Fibroblast of mammary gland (primary cell): ENCODE measurements at places on chromosomes 3 and 15.
A peak's percentile ranks its signal among the peaks of the same experiment; 100 is the strongest.

GRCh38 chr3:160125258-160125657, 100.0 kb upstream of the C3orf80 start:
- DNase-seq = no peak

GRCh38 chr3:114582929-114583328, 289.1 kb downstream of the TIGIT start:
- DNase-seq = no peak

GRCh38 chr3:72380711-72381493, 467.3 kb downstream of the SHQ1 start:
- no peak for DNase-seq

- DNase-seq = no peak
Measured at GRCh38 chr15:38682861-38683260, 118.2 kb upstream of the RASGRP1 start.

DNA sequence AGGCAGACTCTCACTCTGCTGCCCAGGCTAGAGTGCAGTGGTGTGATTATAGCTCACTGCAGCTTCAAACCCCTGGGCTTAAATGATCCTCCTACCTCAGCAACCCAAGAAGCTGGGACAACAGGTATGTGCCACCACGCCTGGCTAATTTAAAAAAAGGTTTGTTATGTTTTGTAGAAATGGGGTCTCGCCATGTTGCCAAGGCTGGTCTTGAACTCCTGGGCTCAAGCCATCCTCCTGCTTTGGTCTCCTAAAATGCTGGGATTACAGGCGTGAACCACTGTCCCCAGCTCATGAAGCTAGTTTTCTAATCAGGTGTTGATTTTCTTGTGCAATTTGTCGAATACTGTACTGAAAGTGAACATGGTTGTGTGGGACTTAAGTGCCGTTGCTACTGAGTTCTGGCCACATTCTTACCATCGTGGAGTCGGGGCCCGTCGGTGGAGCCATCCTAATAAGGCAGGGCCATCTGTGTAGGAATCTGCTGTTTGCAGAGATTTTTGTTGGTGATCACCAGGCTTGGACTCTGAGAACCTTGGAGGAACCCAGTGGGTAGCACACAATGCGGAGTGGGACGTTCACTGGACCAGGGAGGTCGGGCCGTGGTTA, 193.2 kb downstream of the GOLGA6L6 start:
- no peak for DNase-seq

DNA sequence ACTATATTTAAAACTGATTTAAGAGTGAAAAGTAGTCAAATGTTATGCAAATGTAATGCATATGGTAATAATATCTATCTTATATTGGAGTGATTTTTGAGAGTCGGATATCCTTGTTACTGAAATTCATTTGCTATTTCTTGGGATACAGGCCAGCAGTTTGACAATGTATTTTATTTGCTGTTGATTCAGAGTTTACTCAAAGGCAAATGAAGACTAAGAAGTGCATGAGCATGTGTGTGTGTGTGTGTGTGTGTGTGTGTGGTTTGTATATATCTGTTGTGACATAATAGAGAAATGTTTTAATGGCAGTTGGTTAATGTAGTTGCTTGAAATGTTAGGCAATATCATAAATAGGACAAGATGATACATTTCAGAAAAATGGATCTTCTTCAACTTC, 39.0 kb downstream of the UNC13C start:
- DNase-seq = no peak

DNA sequence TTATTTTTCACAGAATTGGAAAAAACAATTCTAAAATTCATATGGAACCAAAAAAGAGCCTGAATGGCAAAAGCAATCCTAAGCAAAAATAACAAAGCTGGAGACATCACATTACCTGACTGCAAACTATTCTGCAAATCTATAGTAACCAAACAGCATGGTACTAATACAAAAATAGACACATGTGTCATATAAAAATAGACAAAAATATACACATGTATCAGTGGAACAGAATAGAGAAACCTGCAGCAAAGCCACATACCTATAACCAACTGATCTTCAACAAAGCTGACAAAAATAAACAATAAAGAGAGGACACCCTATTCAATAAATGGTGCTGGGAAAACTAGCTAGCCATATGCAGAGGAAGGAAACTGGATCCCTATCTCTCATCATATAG, 259.6 kb downstream of the IGSF11 start:
- DNase-seq = no peak

DNA sequence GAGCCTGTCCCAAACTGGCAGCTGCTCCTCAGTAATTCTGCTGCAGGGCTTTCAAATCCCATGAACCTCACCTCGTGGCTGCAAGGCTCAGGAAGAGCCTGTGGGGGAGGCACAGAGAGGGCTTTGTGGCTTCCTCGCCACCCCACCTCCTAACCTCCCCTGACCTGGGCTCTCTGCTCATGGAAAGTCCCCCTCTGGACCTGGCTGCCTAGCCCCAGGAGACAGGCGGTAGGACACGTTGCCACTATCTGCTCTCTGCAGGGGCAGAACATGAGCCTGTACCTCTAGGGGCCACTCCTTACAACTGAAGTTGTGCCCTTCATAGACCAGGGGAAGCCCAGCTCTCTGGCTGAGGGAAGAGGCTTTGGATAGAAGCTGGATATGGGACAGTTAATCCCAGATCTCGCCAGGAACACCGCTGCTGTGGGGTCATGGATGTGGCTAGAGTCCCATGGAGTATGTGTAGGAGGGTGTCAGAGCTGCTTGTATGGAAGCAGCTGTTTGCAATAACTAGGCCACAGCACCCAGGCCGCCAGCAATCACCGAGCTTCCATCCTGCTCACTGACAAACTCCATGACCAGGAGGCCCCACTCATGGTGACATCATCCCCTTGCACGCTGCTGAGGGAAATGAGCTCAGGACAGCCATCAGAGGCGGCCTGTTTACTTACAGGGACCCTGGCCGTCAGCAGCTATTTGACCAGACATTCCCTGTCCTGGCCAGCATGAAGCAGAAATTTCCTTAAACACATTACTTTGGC, 34.0 kb upstream of the CILP start:
- DNase-seq = peak; percentile 87

DNA sequence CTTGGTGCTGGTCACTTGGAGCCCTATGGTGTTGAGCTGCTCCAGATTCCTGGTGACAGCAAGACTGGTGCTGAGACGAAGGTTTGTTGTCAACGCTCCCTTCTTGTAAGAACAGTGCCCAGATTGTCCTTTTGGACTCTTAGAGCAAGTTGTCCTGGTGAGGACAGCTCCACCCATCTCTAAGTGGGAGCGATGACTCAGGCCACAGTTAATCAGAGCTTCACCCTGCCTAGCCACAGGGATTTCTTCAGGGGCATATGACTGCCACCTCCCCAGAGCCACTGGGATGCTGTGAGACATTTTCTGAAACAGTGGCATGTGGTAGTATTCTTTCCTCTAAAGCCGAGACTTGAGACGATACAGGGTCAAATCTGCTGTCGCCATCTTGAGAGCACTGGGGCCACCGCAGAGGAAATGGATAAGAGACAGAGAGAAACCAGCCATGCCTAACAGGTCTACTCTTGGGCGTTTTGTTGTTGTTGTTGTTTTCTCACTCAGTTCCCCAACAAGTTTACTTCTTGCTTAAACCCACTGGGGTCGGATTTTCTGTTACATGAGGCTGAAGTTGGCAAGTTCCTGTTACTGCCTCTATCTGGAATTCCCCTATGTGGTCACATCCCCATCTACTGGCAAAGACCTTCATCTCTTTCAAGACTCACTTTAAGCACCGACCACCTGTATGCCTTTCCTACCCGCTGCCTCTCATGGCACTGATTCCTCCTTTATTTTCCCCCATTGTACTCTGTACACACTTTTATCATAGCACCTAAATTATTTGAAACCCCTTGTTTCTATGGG, 16.0 kb upstream of the PCOLCE2 start:
- peak; percentile 59 for DNase-seq

GRCh38 chr3:9942164-9942563, 8.5 kb downstream of the CRELD1 start:
- no peak for DNase-seq
